Thoracic aorta (tissue), 2 donors: ENCODE measurements at places on chromosomes 6 and 20.

- no peak for DNase-seq
These were observed 44.8 kb downstream of the UBE2V1 start for GRCh38 chr20:50068041-50068651.

DNA sequence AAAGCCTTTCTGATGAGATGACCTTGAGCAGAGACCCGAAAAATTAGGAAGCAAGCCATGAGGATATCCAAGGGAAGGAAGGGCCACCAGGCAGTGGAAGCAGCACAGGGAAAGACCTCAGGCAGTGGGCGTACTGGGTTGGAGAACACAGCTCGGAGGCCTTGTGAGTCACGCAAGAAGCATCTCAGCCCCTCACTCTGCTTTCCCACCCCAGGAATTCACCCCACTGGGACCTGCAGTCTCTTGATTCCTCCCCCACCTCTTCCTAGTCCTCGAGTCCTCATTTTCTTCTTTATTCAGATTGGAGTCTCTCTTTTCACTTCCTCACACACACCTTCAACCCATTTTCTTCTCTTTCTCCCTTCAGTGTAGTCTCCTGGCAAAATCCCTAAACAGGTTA lies 27.0 kb downstream of the RPRD1B start:
- DNase-seq, result no peak

DNA sequence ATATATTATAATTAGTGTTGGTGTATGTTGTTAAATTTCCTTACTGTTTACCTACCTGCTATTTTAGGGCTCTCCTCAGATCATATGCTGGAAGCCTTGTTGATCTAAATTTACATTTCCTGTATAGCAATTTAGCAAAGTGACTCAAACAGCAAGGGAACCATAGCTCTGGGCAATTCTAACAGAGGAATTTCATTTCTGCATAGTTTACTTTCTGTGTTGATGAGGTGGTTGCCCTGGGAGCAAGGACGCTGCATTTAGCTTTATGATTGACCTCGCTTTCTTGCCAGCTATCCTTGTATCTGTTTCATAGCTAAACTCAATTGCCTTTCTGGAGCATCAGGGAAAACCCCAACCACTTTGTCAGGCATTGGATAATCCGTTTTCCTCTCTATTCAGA lies 810.8 kb downstream of the GRIK2 start:
- DNase-seq, result no peak

DNA sequence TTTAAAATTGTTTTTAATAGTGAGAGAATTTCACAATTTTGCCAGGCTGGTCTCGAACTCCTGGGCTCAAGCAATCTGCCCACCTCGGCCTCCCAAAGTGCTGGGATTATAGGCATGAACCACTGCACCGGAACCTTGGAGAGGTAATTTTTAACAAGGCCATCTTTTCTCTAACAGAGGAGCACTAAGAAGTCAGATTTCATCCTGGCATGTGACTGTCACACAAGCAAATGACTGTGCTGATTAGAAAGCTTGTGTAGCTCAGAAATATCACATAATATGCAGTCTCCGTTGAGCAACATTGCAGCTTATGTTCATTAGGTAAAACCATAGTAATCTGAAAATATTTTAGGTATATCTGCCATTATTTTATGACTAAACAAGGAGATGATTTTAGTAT lies 156.0 kb downstream of the CCDC170 start:
- no peak for DNase-seq

DNA sequence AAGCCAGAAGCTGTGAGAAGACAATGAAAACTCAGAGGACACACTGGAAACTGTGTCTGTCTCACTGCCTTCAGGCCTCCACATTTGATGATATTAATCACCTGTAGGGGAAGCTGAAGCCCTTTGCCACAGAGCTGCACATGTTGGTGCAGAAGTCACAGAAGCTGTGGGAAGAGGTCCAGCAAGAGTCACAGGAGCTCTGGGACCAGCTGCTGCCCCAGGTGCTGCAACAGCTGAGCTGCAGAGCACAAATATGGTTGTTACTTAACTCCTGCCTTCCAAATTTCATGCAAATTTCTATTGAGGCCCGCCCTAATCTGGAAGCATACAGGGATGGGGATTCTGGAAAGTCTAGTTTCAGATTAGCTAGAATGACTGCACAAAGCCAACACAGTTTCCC lies 169.3 kb downstream of the OGFRL1 start:
- DNase-seq, result no peak

DNA sequence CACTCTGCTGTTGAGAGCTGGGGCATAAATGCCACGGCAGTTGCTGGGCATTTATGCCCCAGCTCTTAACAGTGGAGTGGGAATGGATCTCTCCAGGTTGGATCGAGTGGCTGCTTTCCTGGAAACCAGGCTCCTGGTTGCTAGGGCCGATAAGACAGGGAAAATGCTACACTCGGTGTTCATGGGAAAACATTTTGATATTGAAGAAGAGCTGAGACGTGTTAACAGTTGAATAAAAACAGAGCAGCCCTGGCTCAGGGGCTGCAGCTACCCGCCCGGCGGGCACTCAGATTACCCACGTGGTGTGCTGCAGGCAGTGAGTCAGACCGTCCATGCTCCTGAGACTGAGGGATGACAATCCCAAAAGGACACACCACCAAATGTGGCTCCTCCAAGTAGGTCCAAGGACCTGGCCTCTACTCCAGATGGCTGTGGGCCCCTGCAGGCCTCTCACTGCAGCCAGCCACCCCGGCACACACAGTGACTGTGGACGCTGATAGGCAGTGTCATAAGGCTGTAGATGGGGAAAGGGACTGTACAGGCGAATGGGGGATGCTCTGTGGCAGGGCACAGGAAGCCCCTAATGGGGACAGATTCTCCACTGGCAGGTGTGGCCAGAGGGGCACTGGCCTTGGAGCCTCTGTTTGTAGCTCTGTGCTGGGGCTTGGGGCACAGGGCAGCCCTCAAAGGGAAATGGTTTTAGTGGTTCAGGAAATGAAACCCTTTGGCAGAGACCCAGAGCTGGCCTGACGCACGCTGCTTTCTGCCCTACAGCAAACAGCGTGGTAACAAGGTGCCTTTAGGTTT lies 237.8 kb downstream of the LY86 start:
- DNase-seq, result no peak

- DNase-seq, result peak; percentile 76
These were observed 62.0 kb upstream of the CD93 start for GRCh38 chr20:23147964-23148730.

DNA sequence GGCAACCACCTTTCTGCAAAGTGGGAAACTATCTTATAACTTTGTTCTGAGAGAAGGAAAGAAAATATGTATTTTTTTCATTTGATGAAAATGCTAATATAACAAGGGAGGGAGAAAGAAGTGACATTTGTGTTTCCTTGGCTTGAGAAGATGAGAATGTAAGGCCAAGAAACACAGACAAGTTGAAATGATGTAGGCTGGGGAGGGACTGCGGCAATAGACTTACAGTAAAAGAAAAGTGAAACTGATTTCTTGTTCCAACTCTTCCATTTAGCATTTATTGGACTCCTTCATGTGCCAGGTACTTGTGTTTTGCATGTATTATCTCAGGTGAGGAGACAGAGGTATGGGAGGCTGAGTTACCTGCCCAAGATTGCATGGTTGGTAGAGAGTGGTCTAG lies 130.9 kb downstream of the CARMIL1 start:
- no peak for DNase-seq

DNA sequence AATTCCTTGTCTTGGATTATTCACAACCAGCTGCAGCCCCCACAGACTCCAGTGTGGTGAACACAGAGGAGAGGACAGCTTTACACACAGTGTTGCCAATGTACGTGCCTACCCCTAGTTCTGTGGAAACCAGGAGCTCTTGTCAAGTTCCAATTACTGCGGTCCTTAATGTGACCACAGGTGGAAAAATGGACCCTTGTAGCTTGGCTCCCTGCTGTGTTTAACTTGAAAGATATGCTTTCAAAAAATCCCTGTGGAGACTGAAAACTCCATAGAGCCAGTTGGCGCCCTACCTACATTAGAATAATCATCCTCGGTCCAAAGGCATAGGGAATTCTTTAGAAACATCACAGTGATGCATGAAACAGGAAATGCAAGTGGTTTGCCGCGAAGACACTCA lies 118.3 kb upstream of the SLC22A23 start:
- no peak for DNase-seq

GRCh38 chr6:4607793-4608192 lies 168.4 kb upstream of the CDYL start:
- DNase-seq, result no peak

GRCh38 chr6:105831311-105832097 lies 254.6 kb upstream of the PRDM1 start:
- DNase-seq, result no peak

DNA sequence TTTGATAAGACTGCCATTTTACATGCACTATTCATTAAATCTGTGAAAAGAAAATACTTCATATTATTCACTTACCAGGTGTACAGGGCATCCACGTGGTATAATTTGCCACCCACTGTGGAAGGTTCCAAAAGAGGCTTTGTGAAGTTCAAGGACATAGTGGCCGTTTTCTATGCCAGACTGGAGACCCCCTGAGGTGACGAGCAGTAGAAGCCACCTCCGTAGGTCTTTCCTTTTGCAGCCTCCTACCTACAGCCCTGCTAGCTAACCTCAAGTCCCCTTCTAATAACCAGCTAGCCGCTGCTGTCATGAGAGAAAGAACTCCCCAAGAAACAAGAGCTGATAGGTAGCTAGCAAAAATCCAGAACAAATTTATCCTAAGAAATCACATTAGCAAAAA lies 110.5 kb downstream of the ARHGAP18 start:
- DNase-seq, result no peak

- DNase-seq, result no peak
These were observed 296.2 kb downstream of the RIMS1 start for GRCh38 chr6:72182337-72183246.

DNA sequence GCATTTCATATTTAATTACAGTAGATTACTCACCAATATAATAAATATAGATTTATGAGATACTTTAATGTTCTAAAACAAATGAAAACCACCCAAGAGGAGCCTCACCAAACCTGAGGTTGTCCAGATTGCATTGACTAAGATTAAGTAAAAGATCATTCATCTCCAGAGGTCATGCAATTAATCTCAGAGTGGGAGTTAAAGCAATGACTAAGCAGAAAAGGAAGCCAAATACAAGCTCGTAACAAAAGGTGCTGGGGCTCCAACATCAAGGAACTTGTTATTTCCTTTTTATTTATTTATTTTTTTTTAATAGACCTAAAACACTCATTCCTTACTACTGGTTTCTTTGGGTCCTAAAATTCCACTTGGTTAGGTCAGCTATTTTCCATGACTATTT lies 57.7 kb downstream of the RSPO3 start:
- DNase-seq, result no peak

GRCh38 chr6:109770047-109770446 lies 79.0 kb downstream of the FIG4 start:
- no peak for DNase-seq
